T47D (cell line): ENCODE measurements at places on chromosomes 16 and 17.

GRCh38 chr17:73976147-73976546 is 227.3 kb upstream of the RPL38 start:
- no peak for DNase-seq

DNA sequence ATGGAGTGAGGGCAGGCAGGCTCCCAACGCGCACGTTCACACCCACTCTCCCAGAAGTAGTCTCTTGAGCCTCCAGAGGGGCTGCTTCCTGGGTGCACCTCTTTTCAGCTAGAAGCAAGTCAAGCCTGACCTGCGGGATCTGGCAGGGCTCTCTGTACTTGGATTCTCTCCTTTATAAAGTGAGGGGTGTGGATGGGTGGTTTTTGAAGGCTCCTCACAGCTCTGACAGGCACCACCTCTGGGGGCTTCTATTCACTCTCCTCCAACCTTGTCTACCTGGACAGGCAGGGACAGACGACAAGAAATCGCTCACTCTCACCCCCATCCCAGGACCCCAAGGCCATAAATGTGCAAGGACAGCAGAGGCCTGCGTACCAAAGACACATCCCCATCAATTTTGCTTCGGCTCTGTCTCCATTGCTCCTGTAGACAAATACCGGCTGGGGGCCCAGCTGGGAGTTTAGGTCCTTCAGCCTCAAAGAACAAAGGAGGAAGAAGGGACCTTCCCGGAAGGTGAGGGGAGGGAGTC is 814 bp upstream of the DYNLL2 start:
- no peak for DNase-seq

- no peak for DNase-seq
These were observed 2.4 kb downstream of the DHRS7B start for GRCh38 chr17:21129023-21129681.

- DNase-seq, result no peak
These were observed 69.5 kb downstream of the VPS35L start for GRCh38 chr16:19625039-19625438.

DNA sequence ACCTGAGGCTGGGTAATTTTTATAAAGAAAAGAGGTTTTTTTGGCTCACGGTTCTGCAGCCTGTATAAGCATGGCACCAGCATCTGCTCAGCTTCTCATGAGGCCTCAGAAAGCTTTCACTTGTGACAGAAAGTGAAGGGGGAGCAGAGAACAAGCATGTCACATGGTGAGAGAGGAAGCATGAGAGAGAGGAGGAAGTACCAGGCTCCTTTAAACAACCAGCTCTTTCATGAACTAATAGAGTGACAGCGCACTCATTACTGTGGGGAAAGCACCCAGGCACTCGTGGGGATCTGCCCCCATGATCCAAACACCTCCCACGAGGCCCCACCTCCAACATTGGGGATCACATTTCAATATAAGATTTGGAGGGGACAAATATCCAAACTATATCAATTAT is 86.8 kb downstream of the USP32 start:
- DNase-seq, result peak; percentile 5

DNA sequence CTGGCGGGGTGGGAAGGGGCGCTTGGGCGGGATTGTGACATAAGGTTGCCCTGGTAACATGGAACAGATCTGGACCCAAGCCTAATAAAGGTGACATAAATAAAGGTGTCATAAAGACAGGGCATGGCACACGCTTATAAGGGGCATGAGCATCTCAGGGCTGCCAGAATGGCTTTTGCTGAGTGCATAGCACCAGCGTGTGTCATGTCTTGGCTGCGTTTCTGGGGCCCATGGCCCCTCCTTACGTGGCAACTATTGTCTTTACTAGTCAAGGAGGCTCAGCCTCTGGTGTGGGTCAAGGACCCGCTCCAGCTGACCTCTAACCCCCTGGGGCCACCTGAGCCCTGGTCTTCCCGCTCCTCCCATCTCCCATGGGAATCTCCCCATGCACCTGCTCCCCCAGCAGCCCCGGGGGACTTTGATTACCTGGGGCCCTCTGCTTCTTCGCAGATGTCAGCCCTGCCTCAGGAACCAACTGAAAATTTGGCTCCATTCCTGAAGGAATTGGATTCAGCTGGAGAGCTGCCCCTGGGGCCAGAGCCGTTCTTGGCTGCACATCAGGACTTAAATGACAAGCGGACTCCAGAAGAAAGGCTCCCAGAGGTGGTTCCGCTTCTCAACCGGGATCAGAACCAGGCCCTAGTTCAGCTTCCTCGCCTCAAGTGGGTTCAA is 13.9 kb downstream of the LRRC37B start:
- no peak for DNase-seq

DNA sequence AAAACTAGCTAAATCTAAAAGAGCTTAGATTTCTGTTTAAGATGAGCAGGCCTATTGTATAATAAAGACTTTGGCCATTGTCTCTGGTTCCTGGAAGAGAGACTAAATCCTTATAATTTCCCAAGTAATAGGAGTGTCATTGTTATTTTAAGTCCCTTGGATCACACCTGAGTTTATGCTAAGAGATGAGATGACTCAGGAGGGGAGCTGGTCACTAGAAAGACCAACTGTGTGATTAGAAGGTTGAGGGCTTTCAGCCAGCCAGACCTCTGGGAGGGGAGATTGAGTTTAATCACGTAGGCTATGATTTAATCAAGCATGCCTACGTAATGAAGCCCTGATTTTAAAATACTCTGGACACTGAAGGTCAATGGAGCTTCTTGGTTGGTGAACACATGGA is 156.9 kb upstream of the C17orf78 start:
- DNase-seq, result no peak

DNA sequence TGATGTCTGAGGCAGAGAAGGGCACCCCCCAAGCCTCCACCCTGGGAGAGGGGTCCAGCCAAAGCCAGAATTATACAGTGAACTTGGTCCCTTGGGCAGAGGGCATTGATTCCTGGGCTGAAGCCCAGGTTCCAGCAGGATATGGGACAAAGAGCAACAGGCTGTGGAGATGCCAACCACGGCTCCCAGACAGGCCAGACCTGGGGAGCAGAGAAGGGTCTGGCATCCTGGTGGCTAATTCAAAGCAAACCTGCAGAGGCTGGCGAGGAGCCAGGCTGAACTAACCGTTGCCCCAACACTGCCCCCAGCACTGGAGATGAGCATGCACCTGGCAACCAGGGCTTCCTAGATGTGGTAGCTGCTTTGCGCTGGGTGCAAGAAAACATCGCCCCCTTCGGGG is 3.0 kb downstream of the CES3 start:
- DNase-seq, result no peak

- no peak for DNase-seq
These were observed 21.7 kb downstream of the FAM117A start for GRCh38 chr17:49742166-49742638.

GRCh38 chr17:81556175-81556691 is 4.1 kb upstream of the FAAP100 start:
- DNase-seq, result no peak

DNA sequence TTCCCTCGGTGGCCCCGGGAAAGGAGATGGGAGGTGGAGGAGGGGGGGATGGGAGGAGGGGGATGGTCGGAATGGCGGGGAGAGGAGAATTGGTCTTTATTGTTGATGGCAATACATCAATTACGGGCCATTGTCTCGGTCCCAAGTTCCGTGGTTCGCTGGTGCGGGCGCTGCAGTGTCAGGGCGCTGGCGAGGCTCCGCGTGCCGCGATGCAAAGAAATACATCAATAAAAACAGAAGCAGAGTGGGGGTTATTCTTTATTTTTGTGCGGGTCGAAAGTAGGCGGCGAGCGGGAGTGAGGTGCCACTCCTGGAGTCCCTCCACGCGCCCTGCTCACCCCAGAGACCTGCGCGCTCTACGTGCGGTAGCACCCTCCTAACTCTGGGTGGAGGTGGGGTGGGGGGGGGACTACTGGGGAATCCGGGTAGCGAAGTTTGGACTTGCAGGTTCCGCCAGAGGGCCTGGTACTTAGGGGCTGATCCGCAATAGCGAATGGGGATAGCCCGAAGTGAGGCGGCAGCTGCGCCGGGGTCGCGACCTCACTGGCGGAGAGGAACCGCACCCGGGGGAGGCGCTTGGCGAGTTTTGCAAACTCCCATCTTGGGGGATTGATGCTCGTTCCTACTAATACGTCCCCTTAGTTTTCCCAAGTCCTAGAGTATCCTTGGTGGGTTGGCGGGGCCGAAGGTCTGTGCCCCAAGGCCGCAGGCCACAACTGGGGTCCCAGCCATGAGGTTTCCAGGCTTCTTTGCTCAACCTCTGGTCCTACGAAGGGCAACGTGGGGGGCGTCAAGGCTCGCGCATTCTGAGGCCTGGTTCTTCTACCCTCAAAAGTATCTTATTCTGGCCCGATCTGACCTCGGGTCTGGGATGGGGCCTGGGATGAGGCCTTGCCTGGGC is 3.5 kb upstream of the SALL1 start:
- no peak for DNase-seq
